ENCODE measurements at places on chromosomes 16 and 17. TPM values are rescaled to one million over a fixed set of nuclear protein-coding genes. Genes with fewer than 3 reads are reported as not detected.

- no peak for DNase-seq
Measured at GRCh38 chr17:81920612-81921536, 2.9 kb upstream of the SIRT7 start.

- DNase-seq, result no peak
Measured at GRCh38 chr17:35345926-35346771, 27.3 kb downstream of the SLFN11 start.

Gene MYL11
- total RNA-seq, result 11.7 TPM

DNA sequence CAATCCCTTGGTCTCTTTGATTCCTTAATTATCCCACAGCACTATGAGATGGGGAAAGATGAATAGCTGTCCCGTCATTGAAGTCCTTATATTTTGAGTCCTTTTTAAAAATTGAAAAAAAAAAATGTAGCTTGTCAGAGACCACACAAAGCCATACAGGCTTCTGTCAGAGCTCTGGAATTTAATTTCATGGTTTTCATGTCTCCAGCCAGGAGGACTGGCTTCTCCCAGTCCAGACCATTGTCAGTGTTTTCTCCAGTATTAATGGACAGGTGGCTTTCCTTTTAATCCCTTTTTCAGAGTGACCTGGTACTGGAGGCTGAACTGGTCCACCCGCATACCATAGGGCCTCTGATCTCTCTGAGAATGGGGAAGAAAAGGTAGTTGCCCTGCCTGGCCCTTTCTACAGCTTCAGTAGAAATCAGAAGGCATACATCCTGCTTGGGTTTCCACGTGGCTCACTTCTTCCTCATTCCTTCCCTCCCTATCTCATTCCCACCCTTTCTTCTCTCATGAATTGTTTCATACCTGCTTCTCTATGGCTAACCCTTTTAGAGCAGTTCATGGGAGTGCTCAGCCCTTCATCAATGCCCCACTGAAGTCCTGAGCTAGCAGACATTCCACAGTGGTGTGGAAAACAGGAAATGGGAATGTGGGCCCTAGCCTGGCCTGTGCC, 29.1 kb downstream of the TRIM16 start:
- DNase-seq, result no peak

DNA sequence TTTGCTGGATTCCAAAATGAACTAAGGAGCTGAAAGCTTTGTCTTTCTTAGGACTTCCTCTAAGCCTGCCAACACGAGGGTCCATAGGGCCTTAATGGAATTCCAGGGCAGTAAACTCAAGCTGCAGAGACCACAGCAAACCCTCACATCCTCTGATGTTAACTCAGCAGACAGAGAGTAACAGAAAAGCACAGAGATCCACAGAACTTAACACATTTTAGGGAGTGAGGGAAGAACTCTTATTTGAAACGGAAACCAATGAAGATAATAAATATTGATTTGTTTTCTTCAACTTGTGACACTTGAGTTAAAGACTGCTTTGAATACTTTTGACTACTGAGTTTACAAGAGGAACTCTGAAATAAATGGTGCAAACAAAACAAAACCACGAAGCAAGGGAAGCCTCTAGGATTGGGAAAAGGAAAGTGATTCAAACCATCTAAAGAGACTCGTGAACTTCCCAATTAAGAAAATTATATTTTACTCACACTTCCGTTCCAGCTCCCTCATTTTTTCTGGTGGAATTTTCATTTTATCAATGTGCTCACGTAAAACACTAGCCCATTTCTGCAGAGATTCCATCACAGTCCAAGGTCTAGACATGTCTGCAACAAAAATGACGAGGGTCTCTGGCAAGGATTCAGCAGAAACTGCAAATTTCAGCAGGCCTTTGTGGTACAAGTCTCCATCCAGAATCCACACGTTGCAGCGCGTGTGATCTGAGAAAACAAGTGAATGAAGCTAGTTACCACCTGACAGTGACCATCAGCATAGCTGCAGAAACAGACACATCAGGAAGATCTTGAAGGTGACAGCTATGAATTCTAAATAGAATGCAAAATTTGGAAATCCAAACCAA, 9.2 kb downstream of the DYNC1LI2 start:
- no peak for DNase-seq

Gene CCL16
- total RNA-seq, result 0.09 TPM

DNA sequence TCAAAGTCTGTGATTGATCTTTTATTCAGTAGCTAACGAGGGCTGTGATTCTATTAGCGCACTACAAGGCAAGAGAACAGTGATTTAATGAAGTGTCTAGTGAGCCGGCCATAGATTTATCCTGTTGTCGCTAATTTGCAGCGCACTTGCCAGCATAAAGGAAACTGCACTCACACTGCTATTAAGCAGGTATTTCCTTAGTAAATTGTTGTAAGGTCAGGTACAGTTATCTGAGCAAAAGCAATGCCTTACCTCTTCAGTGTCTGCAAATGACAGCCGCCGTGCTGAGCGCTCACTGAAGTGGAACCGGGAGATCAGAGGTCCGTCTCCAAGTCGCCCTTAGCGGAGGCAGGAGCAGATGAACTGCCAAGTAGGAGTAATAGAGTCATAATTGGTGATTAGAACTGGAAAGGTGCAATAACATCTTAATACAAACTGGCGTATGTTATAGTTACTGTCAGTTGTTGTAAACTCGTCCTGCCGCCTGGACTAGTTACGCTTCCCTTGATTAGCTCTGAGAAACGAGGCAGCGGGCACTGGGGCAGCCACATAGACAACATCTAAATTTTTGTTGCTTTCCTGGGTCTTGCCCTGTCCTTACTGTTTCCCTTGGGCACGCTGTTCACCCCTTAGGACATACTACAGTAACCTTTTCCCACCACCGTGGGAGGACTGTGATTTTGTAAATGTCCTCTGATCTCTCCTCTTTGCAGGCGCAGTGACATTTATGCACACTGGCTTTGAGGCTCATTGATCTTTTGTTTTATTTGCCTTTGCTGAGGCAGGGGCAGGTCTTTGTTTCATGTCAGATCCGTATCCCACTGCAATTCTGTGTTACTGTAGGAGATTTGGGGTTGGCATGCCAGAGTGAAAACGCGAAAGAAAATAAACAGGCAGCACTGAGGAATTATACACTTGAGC, 363.1 kb downstream of the WWOX start:
- DNase-seq, result no peak

Gene CBX8
- 7.4 TPM for total RNA-seq

Gene CLCN7
- 17.5 TPM for total RNA-seq

DNA sequence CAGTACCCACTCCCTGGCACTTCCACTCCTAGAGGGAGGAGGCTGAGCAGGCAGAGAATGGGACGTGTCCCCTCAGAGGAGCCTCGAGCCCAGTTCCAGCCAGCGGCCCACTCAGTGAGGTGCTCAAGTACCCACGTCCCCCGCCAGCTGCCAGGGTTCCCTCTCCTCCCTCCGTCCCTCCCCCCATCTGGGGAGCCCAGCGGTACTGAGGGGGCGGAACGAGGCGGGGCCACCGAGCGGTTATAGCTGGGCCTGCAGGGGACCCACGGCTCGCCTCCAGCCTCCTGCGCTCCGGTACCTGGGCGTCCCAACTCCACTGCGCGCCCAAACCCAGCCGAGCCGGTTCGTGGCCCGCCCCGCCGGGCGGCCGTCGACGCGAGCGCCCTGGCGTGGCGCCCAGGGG, at the start of gene NPW:
TSS of gene NPW (plus strand) at position 268 of the 403 bp plus-strand sequence.
- DNase-seq, result no peak

Gene GPR142
- 0.09 TPM for total RNA-seq

GRCh38 chr16:31351246-31351941, 3.6 kb upstream of the ITGAX start:
- no peak for DNase-seq

GRCh38 chr16:3182608-3183444, 5.2 kb upstream of the OR1F1 start:
- DNase-seq, result no peak

GRCh38 chr17:57935833-57936807, 19.1 kb downstream of the CUEDC1 start:
- DNase-seq, result no peak

DNA sequence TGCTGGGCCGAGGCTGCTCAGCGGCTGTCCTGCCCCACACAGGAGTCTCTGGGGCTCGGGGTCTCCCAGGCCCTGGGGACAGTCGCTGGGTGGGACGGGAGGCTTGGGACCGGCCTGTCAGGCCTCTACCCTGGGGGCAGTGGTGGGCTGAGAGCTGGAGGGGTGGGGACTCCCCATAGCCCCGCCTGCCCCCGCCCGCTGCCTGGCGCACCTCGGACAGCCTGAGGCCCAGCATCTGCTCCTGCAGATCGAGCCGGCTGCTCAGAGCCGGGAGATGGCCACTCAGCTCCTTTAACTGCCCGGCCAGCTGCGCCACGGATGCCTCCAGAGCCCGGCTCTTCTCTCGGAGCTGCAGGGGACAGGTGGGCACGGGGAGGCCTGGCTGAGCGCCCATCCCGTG, 6.7 kb downstream of the PERCC1 start:
- DNase-seq, result no peak

Gene CBFA2T3
- 11.2 TPM for total RNA-seq

Gene LPO
- 0.09 TPM for total RNA-seq

DNA sequence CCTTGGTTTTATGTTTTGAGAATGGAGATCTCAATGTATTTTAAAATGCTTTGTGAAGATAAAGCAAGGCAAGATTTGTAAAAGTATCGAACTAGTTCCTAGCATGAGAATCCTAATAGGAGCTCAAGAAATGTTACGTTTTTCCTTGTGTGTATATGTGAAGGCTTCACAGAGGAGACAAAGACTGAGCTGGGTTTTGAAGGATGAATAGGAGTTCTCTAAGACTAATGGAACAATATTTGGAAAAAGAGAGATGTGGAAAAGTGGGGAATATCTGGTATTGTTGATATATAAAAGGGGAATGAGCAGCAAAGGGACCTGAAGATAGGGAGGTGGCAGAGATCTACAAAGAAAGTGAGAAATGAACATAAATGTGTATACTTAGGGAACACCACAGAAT, 127.4 kb downstream of the SNX11 start:
- no peak for DNase-seq

Gene VMO1
- 2.7 TPM for total RNA-seq

- no peak for DNase-seq
Measured at GRCh38 chr17:46732160-46732559, 86.3 kb downstream of the WNT3 start.

DNA sequence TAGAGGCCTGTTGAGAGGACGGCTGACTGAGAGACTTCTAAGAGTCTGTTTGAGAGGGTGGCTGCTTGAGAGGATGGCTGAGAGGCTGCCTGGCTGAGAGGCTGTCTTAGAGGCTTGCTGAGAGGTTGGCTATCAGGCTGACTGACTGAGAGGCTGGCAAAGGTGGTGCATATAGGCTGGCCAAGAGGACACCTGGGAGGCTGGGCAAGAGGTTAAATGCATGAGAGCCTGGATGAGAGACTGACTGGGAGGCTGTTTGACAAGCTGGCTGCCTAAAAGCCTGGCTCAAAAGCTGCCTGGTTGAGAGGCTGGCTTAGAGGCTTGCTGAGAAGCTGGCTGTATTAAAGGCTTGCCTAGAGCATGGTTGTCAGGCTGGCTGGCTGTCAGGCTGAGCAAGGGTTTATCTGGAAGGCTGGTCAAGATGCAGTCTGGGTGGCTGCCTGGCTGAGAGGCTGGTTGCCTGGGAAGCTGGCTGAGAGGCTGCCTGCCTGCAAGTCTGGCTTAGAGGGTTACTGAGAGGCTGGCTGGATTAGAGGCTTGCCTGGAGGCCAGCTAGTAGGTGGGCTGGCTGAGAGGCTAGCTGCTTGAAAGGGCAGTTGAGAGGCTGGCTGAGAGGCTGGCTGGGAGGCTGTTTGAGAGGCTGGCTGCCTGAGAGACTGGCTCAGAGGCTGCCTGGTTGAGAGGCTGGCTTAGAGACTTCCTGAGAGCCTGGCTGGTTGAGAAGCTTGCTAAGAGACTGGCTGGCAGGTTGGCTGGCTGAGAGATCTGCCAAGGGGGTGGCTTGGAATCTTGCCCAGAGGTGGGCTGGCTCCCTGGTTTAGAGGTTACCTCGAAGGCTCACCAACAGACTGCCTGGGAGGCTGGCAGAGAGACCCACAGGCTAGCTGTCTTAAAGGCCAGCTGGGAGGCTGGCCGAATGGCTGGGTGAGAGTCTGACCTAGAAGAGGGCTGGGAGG, 38.3 kb upstream of the ACSM2B start:
- DNase-seq, result no peak
